ENCODE measurements at places on chromosomes 1 and 21.
A peak's percentile ranks its signal among the peaks of the same experiment; 100 is the strongest.

GRCh38 chr1:108200687-108201051, 526 bp upstream of the SLC25A24 start:
- no peak for DNase-seq

DNA sequence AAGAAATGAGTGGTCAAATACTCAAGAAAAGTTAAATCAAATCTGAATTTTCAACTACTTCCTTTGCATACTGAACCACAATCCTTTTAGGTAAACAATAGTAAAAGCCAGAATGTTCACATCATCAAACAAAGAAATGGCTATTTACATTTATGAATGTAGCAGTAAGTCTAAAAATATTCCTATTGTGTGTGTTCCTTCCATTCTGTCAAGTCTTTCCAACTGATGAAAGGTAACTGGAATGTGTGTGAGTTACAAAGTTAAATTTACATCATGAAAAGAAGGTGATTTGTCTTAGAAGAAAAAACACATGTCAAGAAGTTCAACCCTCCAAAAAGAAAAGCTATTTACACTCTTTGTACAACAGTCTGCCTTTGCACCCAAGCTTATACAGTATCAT, 203.1 kb downstream of the SIPA1L2 start:
- DNase-seq = no peak

- no peak for DNase-seq
Measured at GRCh38 chr1:17831597-17831996, 76.5 kb downstream of the ACTL8 start.

GRCh38 chr1:105467549-105467948, 1588.9 kb upstream of the PRMT6 start:
- no peak for DNase-seq

- DNase-seq = peak; percentile 59
Measured at GRCh38 chr1:165114022-165114888, 242.3 kb downstream of the LMX1A start.

DNA sequence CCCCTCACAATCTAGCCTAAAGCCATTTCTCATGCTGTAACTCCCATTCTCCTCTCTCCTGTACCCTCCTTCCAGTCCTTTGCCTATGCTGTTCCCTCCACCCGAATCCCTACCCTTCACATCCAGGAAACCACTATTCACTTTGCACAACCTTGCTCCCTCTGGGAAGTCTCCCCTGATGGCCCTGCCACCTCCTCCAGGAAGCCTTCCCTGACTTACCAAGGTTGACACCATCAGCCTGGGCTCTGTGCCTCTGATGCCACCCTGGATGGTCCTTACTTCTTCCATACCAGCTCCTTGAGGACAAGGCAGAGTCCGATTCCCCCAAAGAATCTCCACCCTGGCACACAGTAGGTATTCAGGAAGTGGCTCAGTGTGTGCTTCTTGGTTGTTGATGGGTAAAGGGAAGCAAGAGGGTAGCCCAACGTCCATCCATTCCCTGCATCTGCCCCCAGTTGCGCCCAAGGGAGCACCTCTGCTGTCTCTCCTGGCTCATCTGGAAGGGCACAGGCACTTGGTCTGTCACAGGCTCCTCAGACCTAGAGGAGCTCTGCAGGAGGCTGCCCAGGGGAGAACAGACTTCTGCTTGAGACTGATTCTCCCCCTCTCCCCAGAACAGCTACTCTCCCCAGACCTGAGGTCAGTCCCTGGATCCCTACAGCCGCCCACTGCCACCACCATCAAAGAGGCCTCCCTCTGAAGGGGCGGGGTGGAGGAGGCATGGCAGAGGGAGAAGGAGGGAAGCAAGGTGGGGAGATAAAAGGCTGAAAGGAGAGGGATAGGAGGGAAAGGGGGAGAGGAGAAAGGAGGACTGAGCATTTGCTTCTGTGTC, 36.1 kb upstream of the ZC3H12A start:
- no peak for DNase-seq

DNA sequence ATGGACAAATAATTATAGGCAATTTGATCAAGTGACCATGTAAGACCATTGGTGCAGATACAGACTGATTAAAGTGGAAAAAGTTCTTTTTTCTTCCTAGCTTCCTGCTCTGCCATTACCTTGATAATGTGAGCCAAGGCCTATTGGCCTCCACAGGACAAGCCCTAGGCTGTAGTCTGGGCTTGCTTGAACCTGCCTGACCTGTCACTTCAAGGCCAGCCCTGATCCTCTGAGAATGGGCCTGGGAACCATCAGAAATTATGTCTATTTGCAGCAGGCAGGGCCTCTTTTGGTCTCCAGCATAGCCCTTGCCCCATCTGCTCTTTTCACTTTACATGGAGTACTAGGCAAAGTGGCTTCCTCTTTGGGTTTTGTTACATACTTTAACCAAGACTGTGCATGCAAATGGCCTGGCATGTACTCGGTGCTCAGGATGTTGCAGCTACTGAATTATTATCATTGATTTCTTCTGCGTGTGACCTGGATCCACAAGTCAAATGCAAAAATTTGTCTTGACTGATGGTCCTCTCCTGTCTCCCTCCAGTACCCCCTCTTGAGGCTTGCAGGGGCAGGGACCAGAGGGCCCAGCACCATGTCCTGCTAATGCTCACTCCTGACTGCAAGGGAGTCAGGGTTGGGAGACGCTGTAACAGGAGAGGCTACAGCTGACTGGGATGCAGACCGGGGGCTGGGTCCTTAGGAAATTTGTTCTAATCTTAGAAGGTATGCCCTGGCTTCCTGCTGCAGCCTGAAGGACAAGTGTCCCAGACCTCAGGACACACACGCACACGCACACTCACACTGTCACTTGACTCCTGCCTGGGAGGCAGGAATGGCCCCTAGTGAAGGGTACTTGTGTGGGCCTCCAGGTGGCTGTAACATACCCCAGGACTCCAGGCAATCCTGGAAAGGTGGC, 39.4 kb downstream of the RCSD1 start:
- DNase-seq = no peak

GRCh38 chr1:85846706-85847105, 138.5 kb upstream of the ZNHIT6 start:
- no peak for DNase-seq

- DNase-seq = no peak
Measured at GRCh38 chr1:39671433-39671792, 494 bp downstream of the NT5C1A start.

DNA sequence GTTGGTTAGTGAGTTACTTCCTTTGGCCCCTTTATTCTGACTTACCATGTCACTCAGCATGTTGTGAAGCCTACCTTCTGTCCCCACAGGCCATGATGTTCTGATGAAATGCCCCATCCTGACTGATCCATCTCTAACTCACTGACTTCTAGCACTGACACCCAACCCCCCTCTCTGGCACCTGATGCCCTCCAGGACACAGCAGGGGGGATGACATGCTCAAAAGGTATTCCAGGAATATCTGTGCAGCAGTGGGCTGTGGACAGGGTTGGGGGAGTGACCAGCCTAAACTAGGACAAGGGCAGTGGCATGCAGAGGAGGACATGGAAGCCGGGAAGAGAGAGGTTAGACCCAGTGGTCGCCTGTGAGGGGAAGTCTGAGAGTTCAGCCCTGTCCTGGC, 25.5 kb downstream of the SYT2 start:
- no peak for DNase-seq

DNA sequence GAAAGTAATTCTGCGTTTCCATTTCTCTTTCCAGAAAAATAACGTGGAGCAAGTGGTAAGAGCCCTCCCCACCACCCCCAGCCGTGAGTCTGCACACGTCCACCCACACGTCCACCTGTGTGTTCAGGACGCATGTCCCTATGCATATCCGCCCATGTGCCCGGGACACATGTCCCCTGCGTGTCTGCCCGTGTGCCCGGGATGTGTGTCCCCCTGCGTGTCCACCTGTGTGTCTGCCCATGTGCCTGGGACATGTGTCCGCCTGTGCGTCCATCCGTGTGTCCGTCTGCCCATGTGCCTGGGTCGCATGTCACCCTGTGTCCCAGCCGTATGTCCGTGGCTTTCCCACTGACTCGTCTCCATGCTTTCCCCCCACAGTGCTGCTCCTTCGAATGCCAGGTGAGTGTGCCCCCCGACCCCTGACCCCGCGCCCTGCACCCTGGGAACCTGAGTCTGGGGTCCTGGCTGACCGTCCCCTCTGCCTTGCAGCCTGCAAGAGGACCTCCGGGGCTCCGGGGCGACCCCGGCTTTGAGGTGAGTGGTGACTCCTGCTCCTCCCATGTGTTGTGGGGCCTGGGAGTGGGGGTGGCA, 5.6 kb downstream of the COL6A1 start:
- DNase-seq = no peak

DNA sequence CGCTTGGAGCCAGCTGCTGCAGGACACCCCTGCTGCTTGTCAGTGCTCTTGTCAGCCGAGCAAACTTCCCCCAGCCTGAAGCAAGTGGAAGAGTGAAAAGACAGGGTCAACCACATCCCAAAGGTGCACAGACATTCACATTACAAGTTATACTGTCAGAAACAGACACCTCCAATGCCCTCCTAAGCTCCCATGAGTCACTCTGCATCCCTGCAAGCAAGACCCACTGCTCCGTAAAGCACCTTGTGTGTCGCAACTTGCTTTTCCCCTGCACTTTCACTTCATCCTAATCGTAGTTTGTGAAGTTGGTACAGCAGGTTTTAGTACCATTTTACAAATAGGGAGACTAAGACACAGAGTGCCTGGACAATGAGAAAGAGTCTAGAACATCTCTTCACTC, 51.1 kb downstream of the KCNH1 start:
- no peak for DNase-seq

- DNase-seq = no peak
Measured at GRCh38 chr1:165843304-165843703, 15.9 kb downstream of the UCK2 start.

DNA sequence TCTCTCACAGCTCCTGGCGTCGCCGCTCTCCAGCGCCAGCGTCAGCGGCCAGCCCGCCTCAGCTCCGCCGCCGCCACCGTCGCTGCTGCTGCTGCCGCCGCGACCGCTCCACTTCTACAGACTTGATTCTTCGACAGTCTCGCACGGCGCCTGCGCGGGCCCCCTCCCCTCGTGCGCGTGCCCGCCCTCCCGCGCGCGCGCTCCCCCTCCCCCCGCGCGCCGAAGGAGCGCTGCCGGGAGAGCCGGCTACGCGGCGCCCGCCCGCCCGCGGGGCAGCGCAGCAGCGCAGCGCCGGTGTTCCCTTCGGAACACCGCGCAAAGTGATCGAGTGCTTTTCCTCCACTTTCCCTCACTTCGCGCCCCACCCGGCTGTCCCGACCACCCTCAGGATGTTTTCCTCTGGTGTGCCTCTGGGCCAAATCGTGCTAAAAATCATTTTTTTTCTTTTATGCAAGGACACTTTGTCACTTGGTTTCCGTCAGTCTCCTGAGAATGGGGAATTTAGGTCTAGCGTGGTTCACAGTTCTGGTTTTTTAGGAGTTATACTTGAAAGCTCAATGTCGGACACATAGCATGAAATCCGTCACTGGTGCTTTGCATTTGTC, at the start of gene IRF2BP2:
Gene IRF2BP2, minus strand, starts transcription at position 118 of the 605 bp plus-strand sequence. CDS start 684 bp downstream, outside the sequence.
- no peak for DNase-seq

- DNase-seq = no peak
Measured at GRCh38 chr1:51898090-51898734, 19.7 kb upstream of the NRDC start.

DNA sequence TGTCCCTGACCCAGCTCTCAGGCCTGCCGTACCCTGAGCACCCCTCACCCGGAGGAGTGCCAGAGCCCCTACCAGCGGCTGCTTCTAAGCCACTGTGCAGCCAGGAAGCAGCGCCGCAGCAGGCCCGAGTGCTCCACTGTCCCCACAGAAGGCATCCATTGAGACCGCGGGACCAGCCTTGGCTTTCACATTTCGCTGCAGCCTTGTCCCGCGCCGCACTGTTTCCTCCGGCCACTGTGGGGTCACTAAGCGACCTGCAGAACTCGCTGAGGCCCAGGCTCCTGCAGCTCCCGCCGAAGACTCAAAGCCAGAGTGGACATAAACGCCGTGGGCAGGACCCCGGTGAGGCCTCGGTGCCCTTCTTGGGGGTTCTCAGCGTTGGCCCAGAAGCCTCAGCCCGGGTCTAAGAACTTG, 3.0 kb downstream of the ALX3 start:
- no peak for DNase-seq

GRCh38 chr21:35051287-35051818, 2.3 kb upstream of the RUNX1 start:
- no peak for DNase-seq

DNA sequence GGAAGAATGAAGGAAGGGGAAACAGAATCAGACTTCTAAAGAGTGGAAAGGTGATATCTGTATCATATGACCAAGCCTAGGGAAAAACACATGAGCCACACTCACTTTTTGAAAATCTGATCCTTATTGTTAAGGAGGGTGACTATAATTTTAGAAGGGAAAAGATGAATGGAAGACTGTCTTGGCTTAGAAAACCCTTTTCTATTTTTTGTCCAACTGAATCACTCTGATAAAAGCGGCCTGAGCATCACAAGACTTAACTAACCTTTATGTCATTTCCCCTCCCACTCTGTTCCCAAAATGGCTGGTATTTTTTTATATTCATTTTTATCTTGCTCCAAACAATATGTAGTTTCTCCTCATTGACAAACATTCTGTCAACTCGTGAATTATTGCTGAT, 169.8 kb downstream of the C1orf21 start:
- DNase-seq = no peak

- peak; percentile 63 for DNase-seq
Measured at GRCh38 chr1:999725-1000356, at the start of gene HES4. Gene HES4 (minus strand): TSS chr1:1000097. CDS start chr1:999973, 124 bp downstream.

DNA sequence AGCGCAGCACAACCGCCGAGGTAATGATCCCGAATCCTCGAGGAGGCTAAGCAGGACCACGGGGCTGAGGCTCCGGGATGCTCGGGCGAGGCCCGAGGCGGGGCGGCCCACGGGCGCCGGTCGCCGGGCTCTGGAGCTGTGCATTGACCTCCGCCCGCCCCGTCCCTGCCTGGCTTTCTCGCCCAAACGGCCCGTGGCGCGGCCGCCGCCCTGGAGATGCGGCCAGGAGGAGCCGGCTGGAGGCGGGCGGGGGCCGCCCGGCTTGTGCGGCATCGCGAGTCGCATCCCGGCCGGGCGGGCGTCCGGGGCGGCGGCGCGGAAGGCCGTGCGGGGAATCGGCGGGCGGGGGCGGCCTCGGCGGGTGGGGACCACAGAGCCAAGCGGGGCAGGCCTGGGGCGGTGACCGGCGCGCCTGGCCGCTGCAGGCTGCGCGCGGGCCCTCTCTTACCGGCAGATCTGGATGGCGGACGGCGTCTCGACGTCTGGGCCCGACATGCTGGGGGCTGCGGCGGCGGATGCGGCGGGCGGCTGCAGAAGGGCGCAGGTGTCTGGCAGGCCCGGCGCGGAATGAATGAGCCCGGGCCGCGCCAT, 663 bp downstream of the ACOT7 start:
- no peak for DNase-seq

GRCh38 chr1:118842452-118843201, 145.5 kb downstream of the TBX15 start:
- DNase-seq = no peak

GRCh38 chr1:241782396-241782795, 65.6 kb upstream of the EXO1 start:
- DNase-seq = no peak

DNA sequence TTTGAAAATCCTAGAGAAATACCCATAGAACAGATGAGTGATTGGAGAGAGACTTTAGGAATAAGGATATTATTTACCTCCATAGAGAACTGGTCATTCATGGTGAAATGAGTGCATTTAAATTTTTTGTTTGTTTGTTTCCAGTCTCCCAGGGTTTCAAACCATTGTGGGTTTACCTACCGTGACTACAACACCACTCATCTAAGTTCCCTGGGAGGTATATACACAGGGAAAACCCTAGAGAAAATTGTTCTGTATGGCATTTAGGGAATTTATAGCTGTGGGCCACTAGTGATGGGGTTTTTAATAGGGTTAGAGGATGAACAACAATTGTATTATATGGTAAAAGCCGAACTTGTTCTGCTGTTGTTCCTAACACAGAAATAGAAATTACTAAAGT, 109.2 kb downstream of the USP25 start:
- DNase-seq = no peak

All from omental fat pad (tissue), 4 donors.